BJ (cell line): ENCODE measurements at places on chromosomes 4 and X.

- DNase-seq, result no peak
Measured at GRCh38 chr4:61428950-61429349, 228.8 kb downstream of the ADGRL3 start.

- DNase-seq, result peak; percentile 68
Measured at GRCh38 chr4:112348488-112349158, 51.5 kb downstream of the ALPK1 start.

GRCh38 chr4:82594456-82594855, 32.7 kb upstream of the TMEM150C start:
- DNase-seq, result no peak

DNA sequence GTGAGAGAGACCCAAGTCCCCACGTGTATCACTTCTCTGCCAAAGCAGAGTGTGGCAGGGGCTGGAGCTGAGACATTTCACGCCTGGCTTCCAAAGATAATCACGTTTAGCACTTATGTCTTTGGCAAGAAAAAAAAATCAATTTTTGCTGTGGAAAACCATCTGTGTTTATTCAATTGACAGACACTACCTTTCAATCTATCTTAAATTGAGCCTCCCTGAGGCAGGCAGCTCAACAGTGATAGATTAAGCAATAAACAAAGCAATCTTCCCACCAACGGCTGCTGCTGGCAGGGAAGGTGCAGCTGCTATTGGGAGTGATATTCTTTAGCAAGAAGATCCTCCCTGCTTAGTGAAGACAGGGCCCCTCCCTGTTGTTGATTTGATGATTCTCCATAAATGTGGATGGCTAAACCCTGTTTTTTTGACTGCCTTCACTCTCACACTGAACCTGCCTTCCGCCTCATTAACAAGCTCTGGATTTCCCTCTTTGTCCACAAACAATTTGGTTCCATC, 11.6 kb upstream of the MAGEB17 start:
- DNase-seq, result no peak

GRCh38 chrX:72238183-72238582, 644 bp downstream of the ERCC6L start:
- DNase-seq, result no peak
